ENCODE measurements at places on chromosomes 1 and 21.
A peak's percentile ranks its signal among the peaks of the same experiment; 100 is the strongest.

GRCh38 chr1:224774378-224774777, 155.1 kb upstream of the DNAH14 start:
- no peak for DNase-seq

GRCh38 chr1:211511947-211512346, 20.0 kb upstream of the RD3 start:
- DNase-seq: no peak

DNA sequence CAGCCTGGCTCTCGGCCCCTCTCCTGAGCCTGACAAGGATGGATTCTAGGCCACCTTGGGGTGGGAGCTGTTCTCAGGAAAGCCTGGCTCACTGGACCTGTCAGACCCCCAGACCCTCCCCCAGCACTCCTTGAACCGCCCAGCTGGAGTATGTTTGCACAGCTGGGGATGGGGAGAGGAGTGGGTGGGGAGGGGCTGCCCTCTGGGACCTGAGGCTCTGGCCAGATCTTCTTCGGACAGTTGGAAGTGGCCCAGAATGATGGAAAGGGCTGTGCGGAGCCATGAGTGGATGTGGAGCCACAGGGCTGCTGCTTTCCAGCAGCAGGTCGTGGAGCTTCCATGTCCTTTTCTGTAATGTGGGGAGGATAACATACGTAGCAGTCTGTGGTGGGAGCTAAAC, 43.0 kb upstream of the TRABD2B start:
- no peak for DNase-seq

DNA sequence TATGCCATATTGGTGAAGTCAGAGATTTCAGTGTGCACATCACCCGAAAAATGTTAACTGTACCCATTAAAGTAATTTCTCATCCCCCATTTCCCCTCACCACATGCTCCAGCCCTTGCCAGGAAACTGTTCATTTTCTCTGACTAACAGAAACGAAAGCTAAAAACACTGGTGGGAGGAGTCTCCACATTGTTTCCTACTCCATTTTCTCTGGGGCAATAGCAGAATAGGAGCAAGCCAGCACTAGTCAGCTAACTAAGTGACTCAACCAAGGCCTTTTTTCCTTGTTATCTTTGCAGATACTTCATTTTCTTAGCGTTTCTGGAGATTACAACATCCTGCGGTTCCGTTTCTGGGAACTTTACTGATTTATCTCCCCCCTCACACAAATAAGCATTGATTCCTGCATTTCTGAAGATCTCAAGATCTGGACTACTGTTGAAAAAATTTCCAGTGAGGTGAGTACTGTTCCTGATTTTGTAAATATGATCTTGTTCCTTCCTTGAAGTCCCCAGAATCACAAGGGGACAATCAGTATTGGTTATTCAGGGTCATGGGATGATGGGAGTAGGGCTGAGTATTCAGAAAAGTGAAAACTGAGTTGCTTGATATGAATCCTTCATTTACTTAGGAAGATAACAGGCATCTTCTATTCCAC, at the start of gene IFI16:
Gene IFI16, plus strand, starts transcription at position 204 of the 658 bp plus-strand sequence. CDS start 4,774 bp downstream, outside the sequence.
- DNase-seq: peak; percentile 86

DNA sequence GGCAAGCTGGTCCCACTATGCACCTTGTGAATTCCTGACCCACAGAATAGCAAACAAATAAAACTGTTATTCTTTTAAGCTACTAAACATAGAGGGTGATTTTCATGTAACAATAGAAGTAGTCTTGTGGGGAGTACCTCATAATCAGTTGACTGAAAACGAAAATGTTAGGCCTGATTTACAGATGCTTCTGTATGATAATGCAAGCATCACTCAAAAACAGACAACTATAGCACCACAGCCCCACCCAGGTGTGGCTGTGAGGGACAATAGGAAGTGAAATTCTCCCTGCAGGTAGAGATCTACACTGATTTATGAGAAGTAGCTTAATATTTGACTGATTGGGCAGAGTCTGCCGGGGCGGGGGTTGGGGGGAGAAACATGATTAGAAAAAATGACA, 26.5 kb upstream of the KRTAP19-8 start:
- no peak for DNase-seq

GRCh38 chr21:29334717-29335428, 36.2 kb downstream of the BACH1 start:
- DNase-seq: no peak

DNA sequence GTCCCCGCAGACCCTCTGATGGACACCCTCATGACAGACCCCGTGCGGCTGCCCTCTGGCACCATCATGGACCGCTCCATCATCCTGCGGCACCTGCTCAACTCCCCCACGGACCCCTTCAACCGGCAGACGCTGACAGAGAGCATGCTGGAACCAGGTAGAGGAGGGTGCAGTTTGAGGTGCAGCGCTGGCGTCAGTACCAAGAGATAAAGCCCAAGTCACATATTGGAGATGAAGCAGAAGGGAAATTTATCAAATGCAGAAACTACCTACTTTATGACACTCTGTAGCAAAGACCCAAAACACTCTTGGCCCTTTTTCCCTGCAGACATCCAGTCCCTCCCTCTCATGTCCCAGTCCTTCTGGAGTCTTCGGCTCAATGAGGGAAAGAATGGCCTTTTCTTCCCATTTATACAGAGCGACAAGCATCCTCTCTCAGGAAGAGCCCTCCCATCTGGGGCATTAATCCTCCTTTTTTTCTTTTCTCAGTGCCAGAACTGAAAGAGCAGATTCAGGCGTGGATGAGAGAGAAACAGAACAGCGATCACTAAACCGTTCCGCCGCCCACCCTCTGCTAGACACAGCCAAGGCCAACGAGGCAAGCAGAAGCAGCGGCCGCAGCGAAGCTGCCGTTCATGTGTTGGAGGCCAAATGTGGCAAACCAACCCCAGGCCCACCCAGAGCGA, 30.8 kb upstream of the KIF1B start:
- no peak for DNase-seq

DNA sequence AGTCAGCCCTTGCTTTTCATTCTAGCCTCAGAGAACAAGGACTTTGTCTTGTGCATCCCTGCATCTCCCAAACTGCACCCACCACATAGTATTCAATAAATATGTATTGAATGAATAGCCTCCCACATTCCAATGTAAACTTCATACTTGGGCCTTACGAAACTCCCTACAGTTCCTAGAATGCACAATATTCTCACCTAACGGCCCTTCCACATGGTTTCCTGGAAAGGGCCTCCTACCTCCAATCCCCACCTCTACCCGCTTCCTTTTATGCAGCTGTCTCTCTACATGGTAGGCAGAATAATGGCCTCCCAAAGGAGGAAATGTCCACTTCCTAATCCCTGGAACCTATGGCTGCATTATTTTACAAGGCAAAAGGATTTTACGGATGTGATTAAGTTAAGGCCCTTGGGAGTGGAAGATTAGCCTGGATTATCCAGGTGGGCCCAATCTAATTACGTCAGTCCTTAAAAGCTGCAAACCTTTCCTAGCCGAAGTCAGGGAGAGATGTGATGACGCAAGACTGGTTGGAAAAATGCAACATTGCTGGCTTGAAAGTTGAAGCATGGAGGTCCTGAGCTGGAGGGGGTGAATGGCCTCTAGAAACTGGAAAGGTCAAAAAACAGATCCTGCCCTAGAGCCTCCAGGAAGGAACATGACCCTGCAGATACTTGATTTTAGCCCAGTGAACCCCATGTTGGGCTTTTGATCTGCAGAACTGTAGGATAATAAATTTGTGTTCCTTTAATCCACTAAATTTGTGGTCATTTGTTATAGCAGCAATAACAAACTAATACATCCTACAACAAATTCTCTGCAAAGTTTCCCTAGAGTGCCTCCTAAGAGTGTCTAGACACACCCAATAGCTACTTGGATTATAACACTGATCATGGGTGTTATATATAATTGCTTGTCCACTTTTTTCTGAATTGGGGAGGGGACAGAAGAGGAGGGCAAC, 5.2 kb upstream of the PIK3C2B start:
- DNase-seq: no peak

GRCh38 chr21:45854690-45855247, 126.8 kb upstream of the COL6A1 start:
- DNase-seq: no peak

GRCh38 chr1:214518361-214518760, 33.0 kb downstream of the PTPN14 start:
- no peak for DNase-seq

DNA sequence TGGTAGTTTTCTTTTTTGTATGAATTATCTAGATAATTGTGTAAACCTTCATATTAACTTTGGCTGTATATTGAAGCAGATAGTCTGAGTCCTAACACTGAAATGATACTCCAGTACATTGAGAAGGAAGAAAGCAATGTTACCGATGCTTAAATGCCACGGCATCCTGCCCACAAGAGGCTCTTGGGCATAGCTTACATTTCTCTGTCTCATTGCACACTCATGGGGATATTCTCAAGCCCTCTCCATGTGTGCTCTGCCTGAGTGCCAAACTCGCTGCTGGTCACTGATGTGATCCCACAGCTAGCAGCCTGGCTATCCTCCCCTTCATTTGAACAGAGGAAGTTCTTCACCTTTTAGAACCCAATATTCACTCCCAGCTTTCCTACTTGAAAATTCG, 179.4 kb downstream of the TGFB2 start:
- no peak for DNase-seq

DNA sequence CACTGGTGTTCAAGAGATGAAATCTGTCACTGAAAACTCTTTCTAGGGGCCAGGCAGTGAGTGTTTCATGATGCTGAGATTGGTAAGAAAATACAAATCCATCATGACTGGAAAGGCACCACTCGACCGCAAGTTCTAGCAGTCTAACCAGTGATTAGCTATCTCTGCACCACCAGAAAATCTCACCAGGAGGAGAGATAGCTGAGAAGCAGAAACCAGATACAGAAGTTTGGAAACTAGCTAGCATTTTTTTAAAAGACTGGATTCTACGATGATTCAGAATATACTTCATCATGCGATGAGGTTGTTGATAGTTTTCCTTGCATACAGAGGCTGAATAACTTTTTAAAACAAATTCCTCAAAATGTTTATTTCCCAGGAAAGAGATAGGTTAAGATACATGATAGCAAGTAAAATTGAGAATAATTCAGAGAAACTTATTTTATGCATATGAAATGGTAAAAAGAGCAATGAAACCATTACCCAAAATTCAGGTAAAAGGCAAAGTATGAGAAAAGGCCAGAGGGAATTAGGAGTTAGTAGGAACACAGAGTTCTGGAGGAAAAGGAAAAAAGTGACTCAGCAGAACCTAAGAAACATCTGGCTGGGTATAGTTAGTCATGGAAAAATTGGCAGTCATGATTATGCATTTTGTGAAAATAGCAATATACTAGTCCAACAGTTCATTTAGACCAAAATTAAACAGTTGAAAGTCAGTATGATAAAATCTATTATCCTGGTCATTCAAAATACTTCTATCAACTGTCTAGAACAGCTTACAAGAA, 3.3 kb upstream of the F3 start:
- peak; percentile 56 for DNase-seq

All from AG09319 (cell line).